ENCODE measurements at places on chromosomes 1 and 21.

DNA sequence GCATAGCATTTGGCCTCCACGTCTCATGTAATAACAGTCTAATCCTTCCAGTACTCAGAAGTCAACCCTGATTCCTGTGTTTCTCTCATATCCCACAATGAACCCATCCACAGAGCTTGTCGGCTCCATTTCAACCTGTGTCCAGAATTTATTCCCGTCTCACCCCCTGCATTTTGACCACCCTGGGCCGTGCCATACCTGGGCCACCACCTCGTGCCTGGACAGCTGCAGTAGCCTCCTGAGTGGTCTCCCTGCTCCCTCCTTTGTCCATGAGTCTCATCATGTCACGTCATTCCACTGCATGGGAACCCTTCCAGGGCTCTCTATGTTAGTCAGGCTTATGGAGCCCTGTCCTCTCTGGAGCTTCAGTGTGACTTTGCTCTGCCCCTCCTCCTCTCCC lies 670.6 kb downstream of the PTPRU start:
- no peak for DNase-seq

DNA sequence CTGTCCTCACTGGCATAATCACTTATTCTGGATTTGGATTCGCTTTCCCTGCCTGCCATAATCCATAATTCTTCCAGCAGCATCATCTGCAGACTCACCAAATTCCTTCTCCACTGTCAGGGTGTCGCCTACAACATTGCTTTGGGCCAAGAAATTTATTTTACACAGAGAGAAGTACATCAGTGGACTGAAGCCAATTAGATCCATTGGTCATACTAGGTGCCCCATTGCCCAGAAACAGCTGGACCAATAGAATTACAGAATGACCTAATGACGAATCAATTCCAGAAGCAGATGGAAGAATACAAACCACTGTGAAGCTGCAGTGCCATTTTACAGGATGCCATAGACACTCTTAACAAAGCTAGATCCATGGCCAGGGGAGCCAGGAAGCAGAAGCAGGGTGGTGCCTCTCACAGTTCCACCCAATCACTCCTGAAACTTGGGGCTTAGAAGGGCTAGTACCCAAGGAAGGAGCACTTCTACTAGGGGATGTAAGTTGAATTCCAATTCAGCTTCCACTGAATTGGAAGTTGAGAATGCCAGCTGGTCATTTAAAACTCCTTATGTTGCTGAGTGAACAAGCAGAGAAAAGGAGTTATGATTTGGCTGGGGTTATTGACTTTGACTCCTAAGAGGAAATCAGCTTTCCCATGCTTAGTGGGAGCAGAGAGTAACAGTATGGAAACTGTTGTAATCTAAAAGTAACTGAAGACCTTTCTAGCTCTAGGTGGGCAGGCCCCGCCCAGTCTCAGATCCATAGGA lies 44.0 kb downstream of the EDN2 start:
- DNase-seq = no peak

- DNase-seq = no peak
Measured at GRCh38 chr1:114369930-114370329, 141.1 kb downstream of the TRIM33 start.

- DNase-seq = no peak
Measured at GRCh38 chr1:9294405-9294773, 1.7 kb downstream of the SPSB1 start.

GRCh38 chr21:42820616-42821465 lies 58.5 kb downstream of the WDR4 start:
- no peak for DNase-seq

- DNase-seq = no peak
Measured at GRCh38 chr1:44076066-44076465, 42.6 kb upstream of the KLF17 start.

DNA sequence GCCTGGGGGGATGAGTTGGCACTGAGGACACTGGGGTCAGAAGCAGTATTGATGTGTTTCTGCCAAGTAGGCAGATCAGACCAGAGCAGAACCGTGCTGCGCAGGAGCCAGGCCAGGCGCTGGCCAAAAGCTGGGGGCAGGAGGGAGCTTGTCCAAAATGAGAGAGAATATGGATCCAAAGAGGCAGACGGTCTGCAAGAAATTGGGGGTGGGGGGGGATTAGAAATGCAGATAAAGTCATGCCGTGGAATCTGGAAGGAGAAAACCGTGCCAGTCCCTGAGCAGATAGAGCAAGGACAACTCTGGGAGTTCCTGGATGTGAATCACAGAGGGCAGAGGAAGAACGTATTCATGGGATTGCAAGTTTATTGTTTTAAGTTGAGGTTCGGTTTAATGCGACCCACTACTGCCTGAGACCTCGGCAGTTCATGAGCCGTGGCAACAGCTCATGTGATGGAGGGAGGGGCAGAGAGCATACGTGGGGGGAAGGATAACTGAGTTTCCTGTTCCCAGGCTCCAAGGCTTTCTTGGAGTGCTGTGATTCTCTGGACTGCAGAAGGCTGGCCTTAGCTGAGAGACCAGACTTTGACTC lies 224.0 kb downstream of the FGGY start:
- DNase-seq = no peak

DNA sequence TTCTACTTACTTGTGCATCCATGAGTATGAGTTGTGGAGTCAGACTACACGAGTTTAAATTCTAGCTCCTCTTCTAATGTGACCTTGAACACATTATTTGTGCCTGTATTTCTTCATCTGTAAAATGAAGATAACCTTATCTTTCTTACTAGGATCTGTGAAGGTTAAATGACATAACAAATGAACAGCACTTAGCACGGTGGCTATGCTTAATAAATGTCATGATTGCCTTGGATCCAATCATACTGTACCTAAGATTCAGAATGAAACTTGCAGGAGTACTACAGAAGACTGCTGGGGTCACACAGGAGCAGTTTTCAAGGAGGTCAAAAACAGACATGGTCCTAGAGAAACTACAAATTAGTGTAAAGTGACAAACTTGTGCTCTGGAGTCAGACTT lies 22.2 kb upstream of the ALG14 start:
- DNase-seq = no peak

- no peak for DNase-seq
Measured at GRCh38 chr1:236975461-236975860, 28.8 kb downstream of the MT1HL1 start.

GRCh38 chr1:207993477-207994445 lies 82.8 kb upstream of the CD34 start:
- no peak for DNase-seq

DNA sequence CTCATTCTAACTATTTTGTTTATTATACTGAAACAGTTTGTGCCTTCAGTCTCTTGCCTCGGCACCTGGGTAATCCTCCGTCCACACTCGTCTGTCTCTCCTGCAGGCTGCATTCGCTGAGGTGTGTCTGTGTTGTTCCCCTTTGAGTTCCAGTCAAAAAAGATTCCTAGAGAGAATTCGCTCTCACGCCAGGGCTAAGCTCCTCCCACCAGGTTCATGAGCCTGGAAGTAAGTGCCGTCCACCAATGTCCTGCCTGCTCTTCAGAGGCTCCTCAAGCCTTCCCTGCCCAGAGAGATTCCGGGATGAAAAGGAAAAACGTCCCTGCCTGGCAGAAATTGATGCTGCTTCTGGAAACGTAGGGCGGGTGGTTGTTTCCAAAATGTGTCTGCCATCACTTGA lies 12.9 kb downstream of the KIAA2013 start:
- no peak for DNase-seq

DNA sequence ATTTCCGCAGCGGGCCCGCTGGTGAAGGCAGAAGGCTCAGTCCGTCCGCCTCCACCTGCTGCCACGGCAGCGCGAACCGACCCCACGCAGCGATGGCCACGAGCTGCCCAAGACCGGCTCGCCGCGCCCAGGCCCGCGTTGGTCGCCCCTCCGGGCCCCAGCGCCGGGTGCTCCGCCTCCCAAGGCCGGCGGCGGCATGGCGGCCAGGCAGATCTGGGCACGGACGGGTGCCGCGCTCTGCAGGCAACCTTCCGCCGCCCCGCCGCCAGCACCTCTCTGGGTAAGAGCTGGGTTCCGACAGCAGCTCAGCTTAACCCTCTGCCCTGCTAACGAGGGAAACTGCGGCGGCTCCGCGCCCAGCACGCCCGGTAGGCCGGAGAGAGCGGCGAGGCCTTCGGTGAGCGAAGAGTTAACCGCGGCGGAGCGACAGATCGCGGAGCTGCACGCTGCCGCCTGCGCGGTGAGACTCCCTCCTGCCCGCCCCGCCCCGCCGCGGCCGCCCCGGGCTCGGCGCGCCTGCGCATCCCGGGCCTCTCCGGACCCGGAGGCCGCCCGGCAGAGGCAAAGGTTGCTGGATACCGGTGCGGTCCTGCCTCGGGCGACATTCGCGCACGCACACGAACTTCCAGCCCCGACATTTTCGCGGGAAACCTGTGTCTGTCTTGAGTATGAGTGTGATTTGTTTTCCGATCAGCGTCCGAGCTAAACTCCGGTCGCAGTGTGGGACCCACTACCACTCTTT lies at the start of gene C1orf53:
Gene C1orf53 (plus strand): TSS at position 177 of the 742 bp plus-strand sequence. CDS start 20 bp downstream, at position 197.
- peak; percentile 56 for DNase-seq

DNA sequence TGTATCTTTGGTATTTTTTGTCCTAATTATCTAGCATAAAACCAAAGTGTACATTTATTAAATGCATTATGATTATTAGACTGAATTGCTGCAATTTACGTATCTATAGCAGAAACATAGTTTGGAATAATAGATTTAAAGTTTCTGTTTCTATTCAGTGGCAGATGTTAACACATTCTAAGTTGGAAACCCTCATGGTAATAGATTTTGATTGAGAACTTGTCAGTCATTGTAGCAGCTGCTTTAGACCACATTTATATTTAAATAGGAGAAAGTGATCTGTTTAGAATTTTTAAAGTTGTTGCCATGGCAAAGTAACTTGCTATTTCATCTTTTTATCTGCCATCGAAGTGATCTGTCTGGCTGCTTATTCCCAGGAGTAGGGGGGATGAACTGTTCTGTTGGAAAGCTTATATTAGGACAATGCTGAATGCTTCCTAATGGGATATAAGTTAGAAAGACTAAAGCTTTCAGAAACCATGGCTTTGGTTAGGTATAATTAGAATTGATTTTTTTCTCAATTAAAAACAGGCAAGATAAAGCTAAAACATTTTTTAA lies 61.6 kb downstream of the HS2ST1 start:
- DNase-seq = no peak

Measured in activated CD4-positive, alpha-beta T cell treated with anti-CD3 and anti-CD28 coated beads for 1 hour (primary cell).